Stimulated activated CD4-positive, alpha-beta T cell treated with anti-CD3 and anti-CD28 coated beads, Interleukin-1b, Interleukin-23, amount 100 ng/mL, for 1 hour (primary cell): ENCODE measurements at places on chromosomes 12 and 14.

DNA sequence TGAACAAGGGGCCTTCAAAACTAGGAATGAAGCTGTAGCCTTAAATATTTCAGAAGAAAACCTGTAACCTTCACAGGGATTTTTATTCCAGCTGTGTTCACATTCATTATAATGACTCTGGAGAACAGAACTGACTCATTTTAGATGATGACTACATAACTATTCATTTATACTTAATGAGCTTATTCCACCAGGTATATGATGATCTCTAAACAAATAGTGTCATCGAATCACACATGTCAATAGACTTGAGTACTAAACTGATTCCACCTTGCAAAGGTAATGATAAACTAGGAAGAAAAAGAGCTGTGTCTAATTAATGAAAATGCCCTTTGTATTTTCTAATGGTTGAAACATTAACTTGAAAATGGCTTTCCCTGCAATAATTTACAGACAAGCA lies 433.2 kb downstream of the PDZRN4 start:
- DNase-seq, result no peak

- DNase-seq, result no peak
Observed at GRCh38 chr14:94081386-94081820, 293 bp downstream of the IFI27L1 start.

DNA sequence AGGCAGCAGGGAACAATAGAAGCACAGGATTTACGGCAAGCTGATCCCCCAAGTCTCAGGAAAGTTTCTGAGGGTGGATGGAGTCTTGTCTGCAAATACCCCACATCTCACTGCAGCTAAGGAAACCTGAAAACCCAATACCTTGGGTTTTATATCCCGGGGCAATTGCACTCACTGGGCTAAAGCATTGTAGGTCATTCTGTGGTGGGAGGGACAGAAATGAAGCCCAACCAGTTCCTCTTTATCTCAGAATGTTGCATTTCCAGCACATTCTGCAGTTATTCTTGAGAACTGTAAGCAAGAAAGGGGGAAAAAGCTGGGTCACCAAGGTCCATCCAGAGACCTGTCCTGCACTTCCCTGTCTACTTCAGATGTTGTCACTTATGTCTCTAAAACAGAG lies 39.8 kb downstream of the C12orf42 start:
- DNase-seq, result no peak

- no peak for DNase-seq
Observed at GRCh38 chr14:21278632-21279031, 1.3 kb upstream of the RPGRIP1 start.

- DNase-seq, result no peak
Observed at GRCh38 chr14:99412117-99413061, 68.3 kb downstream of the SETD3 start.

DNA sequence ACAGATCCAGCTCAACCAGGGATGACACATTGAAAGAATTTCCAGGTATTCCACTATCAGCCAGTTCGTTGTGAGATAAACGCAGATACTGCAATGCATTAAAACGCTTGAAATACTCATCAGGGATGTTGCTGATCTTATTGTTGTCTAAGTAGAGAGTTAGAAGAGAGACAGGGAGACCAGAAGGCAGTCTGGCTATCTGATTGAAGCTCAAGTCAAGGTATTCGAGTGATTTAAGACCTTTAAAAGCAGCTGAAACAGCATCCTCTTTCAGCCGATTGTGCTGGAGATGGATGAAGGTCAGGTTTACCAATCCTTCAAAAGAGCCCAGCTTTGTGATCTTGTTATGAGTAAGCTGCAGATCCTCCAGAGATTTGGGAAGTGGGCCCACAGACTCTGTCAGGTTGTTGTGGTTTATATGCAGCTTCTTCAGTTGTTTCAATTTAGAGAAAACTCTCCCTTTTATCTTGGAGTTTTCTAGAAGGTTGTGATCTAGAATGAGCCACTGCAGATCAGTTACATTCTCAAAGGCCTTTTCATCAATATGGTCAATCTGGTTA lies 3.0 kb downstream of the LUM start:
- no peak for DNase-seq

GRCh38 chr14:88234442-88234841 lies 88.6 kb downstream of the KCNK10 start:
- DNase-seq, result no peak
